ENCODE measurements at places on chromosomes 6 and 20.

DNA sequence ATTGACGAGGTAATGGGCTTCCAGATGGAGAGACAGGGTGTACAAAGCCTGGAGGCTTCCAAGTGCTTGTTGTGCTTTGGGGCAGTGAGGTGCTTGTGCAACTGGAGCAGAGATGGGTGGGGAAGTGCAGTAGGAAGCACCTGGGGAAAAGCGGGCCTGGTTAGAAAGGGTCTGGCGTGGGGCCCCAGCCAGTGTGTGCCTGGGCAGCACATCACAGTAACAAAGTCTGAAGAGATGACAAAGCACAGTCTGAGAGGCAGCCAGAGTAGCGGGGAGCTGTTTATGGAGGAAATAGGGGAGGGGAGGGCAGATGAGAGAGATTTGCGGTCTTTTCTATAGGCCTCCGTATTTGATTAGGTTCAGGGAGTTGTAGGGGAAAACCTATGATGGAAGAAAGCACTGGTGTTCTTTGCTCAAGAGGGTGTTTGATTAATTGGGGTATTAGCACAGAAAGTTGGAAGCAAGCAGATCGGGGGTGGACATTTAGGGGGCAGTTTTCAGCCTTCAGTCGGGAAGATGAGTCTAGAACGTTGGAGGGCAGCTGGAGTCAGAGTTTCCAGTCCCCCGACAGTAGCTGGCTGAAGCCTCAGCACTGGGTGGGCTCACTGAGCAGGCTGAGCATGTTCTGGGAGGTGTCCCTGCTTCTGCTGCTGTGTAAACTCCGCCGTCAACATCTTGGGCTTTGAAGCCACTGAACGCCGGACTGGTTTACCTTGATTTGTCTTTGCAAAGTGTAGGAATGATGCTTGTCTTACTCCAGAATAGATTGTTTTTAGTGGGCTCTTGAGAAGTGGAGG is 15.5 kb upstream of the MROH8 start:
- DNase-seq, result no peak

- no peak for DNase-seq
Observed at GRCh38 chr6:128305228-128305627, 215.2 kb downstream of the PTPRK start.

GRCh38 chr6:39997101-39997635 is 62.9 kb upstream of the MOCS1 start:
- no peak for DNase-seq

DNA sequence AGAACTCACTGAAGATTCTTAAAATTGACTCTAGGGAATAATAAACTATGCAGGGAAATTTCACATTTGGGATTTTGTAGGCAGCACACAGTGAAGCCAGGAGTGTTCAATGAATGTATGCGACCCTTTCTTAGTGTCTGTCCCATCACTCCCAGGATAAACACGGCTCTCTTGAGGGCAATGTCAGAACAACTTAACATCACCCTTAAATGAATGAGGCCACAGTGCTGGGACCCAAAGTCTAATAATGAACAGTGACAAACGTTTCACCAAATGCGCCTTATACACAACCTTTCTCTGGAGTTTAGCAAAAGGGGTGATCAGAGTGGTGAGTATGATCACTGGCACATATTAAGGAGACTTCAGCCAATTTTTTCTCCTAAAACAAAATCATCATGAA is 237.3 kb downstream of the CLVS2 start:
- no peak for DNase-seq

DNA sequence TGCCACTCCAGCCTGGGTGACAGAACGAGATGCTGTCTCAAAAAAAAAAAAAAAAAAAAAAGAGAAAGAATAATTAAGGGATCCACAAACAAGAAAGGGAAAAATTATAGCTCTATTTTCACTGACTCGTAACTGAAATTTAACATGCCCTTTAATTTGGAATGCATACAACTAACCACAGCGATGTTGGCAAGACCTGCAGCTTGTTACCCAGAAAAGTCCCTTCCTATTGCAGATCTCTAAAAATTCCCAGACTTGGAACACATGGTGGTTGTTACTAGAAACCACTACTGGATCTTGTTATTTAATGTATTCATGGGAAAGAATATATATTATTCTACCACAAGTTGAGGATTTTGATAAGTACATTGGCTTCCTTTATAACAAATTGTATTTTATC is 27.8 kb upstream of the SMIM28 start:
- no peak for DNase-seq

DNA sequence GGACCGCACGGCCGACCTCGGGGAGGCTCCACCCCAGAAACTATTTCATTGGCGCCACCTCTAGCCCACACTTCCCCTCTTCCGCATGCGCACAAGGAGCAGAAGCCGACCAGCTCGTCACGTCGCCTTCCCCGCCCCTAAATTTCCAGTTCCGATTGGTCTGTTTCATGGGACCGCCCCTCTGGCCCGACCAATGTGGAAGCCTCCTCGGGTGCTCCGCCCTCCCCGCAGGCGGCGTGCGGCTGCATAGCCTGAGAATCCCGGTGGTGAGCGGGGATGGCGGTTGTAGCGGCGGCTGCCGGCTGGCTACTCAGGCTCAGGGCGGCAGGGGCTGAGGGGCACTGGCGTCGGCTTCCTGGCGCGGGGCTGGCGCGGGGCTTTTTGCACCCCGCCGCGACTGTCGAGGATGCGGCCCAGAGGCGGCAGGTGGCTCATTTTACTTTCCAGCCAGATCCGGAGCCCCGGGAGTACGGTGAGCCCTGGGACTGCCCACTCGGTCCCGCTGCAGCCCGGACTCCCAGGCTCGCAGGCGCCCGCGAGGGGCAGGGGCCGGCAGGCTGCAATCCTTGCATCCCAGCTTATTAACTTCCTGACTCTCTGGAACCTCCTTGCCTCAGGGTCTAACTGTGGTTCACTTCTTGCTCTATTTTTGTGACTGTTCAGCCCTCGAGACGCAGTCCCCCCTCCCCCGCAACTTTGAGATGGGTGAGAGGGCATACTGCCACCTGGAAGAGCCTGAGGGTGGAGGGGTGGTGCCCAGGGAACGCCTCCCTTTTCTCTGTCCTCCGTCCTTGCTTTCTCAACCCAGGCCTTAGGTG is at the start of gene BCKDHB:
TSS of gene BCKDHB (plus strand) at position 254 of the 818 bp plus-strand sequence. CDS start at position 277, 23 bp downstream.
- peak; percentile 98 for DNase-seq

DNA sequence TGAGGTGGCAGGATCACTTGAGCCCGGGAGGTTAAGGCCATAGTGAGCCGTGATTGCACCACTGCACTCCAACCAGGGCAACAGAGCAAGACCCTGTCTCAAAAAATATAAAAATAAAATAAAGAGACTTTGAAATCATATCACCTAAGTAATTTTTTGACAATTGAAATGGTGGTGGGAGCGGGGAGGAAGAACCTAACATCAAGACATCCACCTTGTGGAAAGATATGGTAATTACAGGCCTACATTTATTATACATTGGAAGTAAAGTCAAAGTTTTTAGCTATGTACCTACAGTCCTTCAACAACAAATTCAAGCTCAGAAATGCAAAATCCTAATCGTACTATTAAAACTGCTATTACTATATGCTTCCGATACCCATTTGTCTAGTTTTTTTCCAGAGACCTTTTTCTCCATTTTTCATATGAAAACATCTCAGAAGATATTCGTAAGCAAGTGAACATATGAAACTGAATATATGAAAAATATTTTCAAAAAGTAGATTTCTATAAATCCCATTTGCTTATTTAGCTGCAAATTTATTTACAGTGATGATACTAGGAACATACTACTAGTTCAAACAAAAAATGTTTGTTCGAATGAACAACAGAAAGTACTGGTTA is 83.3 kb downstream of the SYCP2 start:
- no peak for DNase-seq

- no peak for DNase-seq
Observed at GRCh38 chr6:113980937-113981554, 10.1 kb upstream of the HDAC2 start.

DNA sequence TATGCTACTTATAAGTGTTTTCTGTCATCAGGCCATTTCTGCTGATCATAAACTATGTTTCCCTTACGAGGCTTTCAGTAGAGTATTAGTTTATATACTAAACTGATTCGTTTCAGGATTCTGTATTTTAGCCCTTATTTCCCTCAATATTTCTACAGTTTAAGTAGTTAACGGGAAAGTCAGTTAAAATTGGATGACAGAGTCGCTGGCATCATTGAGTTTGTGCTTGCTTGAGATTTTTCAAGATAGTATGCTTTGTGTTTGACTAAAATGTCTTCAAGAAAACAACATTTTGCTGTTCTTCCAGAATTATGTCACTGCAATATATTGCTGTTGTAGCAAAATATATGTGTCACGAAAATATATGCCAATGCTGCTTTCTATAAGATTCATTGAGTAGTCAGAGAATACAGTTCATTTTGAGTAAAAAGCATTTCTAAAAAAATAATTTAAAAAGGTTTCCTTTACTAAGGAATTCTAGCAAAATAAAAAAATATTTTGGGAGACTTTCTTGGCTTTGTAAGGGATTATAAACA is 51.4 kb downstream of the NCOA7 start:
- no peak for DNase-seq

- no peak for DNase-seq
Observed at GRCh38 chr6:69835414-69836179, 30.8 kb upstream of the COL19A1 start.

Measured in naive thymus-derived CD8-positive, alpha-beta T cell (primary cell).